ENCODE measurements at places on chromosomes 12 and 14. TPM values are rescaled to one million over a fixed set of nuclear protein-coding genes. Genes with fewer than 3 reads are reported as not detected.

GRCh38 chr12:10719482-10719881, 3.6 kb downstream of the YBX3 start:
- no peak for DNase-seq

GRCh38 chr14:68271913-68272391, 452.4 kb downstream of the RAD51B start:
- no peak for DNase-seq

DNA sequence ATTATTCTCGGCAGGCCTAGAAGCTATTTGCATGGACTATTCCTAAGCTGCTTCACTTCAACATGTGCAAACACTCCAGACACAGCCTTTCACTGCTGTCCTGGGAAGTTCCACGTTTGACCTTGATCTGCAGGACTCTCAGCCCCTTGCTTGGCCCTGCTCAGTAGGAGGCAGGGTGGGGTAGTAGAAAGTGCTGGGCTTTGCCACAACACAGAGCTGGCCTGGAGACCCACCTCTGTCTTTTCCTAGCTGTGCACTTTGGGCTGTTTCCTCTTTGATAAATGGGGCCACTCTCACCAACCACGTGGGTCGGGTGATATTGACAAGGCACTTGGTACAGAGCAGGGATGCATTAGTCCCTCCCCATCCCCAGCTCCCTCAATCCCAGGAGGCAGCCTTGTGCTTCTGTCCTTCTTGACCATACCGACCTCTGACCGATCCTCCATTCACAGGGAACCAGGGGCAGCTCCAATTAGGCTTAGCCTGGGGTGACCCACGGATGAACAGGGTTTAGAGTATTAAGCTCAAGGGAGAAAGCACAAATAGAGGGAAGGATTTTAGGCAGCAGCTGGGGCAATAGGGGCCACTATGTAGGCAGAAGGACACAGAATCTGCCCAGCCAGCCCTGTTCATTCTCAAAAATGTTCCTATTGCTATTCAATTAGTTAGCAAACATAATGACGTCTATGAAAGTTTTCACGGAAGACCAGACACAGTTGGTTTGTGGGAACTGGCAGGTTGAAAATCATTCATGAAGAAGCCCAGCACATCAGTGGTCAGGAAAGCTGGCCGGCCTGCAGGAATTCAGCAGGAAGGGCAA, 63.3 kb downstream of the SYNE3 start:
- no peak for DNase-seq

DNA sequence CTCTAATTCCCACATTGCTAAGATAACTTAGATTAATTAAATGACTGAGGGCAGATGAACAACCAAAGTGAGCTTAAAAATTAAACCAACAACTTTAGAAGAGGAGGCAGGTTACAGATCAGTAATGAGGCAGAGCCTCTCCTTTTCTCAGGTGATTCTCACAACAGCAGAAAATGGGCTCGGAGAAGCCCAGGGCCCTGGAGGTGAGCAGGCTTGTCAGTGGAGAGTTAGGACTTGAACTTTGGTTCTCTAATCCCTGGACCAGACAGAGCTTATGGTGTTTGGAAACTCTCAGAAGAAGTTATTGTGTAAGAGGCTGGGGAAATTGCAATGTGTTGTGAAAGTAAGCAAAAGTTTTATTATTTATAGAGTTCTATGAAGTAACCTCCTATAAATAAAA, 2.8 kb downstream of the TRHDE start:
- DNase-seq, result peak; percentile 39

GRCh38 chr12:111798182-111798581, 31.4 kb downstream of the ALDH2 start:
- no peak for DNase-seq

- DNase-seq, result no peak
Observed at GRCh38 chr14:104892531-104893434, 27.7 kb downstream of the CEP170B start.

GRCh38 chr14:75127903-75128595, 1.2 kb upstream of the NEK9 start:
- no peak for DNase-seq

DNA sequence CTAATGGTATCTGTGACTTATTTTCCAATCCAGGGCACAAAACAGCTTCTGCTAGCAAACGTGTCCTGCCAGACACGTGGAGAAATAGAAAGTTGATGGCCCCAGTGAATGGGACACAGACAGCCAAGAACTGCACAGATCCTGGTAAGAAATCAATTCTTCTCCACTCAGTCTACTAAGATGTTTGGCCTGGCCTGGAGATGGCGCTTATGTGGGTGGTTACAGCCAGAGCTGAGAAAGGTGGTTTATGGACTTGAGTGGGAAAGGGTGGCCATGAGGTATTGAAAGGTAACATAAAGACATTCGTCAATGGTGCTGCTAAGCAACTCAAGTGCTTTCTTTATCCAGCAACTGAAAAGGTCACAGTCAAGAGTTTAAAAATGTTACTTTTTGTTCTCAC, 2.9 kb downstream of the SLC24A4 start:
- DNase-seq, result no peak

GRCh38 chr12:67593041-67593440, 55.5 kb upstream of the DYRK2 start:
- peak; percentile 77 for DNase-seq

GRCh38 chr12:92634202-92634601, 68.6 kb upstream of the PLEKHG7 start:
- no peak for DNase-seq

DNA sequence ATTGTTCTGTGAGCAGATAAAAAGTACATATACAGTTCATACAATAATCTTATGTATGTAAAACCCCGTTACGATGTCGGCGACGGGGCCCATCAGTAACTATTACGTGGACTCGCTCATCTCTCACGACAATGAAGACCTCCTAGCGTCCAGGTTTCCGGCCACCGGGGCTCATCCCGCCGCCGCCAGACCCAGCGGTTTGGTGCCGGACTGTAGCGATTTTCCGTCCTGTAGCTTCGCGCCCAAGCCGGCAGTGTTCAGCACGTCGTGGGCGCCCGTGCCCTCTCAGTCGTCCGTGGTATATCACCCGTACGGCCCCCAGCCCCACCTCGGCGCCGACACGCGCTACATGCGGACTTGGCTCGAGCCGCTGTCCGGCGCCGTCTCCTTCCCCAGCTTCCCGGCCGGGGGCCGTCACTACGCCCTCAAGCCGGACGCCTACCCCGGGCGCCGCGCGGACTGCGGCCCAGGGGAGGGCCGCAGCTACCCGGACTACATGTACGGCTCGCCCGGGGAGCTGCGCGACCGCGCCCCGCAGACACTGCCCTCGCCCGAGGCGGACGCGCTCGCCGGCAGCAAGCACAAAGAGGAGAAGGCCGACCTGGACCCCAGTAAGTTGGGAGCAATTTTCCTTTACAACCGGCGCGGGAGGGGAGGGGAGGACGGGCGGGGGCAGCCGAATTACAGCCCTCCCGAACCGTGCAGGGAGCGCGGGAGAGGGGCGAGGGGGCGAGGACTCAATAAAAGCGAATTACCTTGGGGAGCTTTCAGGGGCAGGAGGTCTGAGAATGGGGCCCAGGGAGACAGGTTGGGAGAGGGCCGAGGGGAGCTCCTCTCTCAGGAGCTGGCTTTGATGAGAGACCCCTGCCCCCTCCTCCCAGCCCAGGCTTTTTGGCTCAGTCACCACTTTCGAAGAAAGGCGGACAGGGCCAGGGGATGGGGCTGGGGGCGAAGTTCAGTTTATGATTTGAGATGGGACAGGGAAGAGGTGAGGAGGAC, at the start of gene HOXC9:
Gene HOXC9, plus strand, starts transcription at position 46 of the 999 bp plus-strand sequence. Its CDS starts 28 bp downstream, at position 74.
- peak; percentile 74 for DNase-seq

DNA sequence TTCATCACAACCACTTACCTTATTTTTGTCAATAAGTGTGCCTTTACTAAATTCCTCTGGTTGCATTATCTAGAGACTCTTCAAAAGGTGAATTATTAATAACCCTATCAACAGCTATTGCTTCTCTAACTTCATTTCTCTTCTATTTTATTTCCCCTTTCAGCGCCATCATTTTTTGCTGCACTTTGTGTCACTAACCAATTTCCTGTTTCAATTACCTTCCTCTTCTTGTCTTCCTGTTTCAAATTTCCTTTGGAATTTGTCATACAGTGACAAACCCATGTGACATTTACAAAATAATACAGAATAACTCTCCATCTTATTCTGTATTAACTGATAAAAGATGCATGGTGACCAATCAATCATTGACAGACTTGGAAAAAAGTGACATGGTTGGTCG, 12.2 kb upstream of the CLEC2A start:
- DNase-seq, result no peak

DNA sequence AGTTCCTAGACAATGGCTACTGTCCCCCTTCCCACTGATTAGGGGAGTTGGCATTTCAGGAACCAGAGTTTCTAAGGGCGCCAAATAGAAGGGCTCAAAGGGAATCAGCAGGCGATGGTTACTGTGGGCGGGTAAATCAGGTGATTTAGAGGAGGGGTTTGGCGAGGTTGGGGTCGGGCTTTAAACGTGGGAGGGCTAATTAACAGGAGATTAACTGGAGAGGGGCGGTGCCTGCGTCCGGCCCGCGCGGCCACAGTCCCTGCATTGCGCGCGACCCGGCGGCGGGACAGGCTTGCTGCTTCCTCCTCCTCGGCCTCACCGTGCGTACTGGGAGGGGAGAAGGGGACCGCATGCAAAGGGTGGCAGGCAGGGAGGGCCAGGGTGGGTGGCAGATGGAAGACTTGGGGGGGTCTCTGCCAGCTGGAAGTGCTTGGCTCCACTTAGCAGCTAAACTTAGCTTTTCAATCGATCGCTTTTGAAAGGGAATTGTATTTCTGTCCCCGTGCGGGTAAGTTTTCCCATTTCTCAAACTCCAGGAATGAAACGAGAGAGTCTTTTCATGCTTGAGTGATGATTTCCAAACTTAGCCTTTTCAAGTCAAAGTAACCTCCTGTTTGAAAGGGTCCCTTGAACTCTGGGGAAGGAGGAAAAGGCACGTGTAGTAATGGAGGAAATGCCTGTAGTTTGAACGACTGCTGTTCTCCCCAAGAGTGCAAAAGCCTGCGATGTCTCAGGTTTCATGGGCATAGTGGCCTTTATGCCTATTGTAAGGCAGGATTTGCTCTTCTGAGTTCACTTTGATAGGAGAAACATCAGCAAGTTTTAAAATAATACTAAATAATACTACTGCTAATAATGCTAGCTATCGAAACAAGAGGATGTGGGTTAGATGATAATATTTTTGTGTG, at the start of gene MGST1:
Gene MGST1, plus strand, starts transcription at position 255 of the 908 bp plus-strand sequence. CDS start 6,608 bp downstream, outside the sequence.
- DNase-seq, result peak; percentile 81

The CATSPERB gene
- 0.11 TPM for total RNA-seq

The SERPINA1 gene
- not detected for total RNA-seq

The GPR137C gene
- 0.89 TPM for total RNA-seq

The DBX2 gene
- not detected for total RNA-seq

The SOCS2 gene
- 80.2 TPM for total RNA-seq

The NOS1 gene
- total RNA-seq, result not detected
